ENCODE measurements at places on chromosomes 11 and 22. TPM values are rescaled to one million over a fixed set of nuclear protein-coding genes. Genes with fewer than 3 reads are reported as not detected.

GRCh38 chr11:82034527-82034926 lies 699.1 kb downstream of the FAM181B start:
- DNase-seq = no peak

GRCh38 chr11:49208006-49208721 lies at the start of gene FOLH1:
FOLH1 (minus strand) TSS chr11:49208602; CDS start chr11:49208409, 193 bp downstream.
- DNase-seq = no peak

GRCh38 chr22:45878051-45878781 lies 98.7 kb downstream of the WNT7B start:
- peak; percentile 2 for DNase-seq

- DNase-seq = no peak
Observed at GRCh38 chr22:50206599-50206998, 5.8 kb downstream of the SELENOO start.

DNA sequence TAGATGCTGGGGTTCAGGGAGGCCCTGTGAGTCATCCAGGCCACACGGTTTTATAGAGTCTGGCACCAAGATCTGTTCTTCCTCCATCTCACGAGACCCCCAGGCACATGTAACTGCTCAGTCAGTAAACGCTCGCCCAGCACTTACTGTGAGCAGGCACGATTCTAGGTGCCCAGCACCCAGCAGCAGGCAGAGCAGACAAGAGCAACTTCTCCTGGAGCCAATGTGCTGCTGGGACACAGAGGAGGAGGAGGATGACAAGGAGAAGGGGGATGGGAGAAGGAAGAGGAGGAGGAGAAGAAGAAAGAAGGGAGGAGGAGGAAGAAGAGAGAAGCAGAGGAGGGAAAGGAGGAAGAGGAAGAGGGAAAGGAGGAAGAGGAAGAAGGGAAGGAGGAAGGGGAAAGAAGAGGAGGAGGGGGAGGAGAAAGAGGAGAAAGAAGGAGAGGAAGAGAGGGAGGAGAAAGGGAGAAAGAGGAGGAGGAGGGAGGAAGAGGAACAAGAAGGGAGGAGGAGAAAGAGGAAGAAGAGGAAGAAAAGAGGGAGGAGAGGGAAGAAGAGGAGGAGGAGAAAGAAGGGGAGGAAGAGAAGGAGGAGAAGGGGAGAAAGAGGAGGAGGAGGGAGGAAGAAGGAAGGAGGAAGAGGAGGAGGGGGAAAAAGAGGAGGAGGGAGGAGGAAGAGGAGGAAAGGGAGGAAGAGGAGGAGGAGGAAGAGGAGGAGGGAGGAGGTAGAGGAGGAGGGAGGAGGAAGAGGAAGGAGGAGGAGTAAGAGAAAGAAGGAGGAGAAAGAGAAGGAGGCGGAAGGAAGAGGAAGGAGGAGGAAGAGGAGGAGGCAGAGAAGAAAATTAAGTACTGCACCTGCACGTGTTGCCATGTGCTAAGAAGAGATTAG lies 77.6 kb upstream of the RTL6 start:
- DNase-seq = no peak

GRCh38 chr11:118635237-118635591 lies 27.8 kb downstream of the PHLDB1 start:
- no peak for DNase-seq

DNA sequence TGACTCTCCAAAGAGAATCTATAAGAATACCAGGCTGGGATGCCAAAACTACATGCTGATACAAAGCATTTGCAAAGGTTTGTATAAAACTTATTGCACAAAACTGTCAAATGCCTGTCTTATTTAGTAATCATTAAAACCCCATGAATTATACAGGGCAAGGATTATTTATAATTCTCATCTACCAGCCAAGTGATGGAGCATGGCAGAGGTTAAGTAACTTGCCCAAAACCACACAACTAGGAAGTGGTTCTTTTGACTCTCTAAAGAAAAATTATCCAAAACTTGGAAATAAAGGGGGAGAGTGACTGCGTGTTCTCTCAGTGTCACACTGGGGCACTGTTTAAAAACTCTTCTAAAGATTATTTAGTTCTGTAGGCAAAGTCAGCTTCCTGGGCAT lies 17.4 kb upstream of the CLMP start:
- DNase-seq = no peak

- peak; percentile 64 for DNase-seq
Observed at GRCh38 chr11:73980001-73980961, 2.4 kb downstream of the UCP2 start.

DNA sequence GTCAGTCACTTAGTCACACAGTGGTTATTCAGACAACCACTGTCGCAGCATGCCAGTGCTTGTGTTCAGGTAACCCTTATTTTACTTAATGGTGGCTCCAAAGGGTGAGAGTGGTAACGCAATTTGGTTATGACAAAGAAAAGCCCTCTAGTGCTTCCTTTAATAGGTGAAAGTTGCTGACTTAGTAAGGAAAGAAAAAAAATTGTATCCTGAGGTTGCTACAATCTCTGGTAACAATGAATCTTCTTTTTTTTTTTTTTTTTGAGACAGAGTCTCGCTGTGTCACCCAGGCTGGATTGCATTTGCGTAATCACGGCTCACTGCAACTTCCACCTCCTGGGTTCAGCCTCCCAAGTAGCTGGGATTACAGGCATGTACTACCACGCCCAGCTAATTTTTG lies 64.5 kb downstream of the C11orf91 start:
- no peak for DNase-seq

GRCh38 chr11:62322524-62322923 lies 14.7 kb upstream of the ASRGL1 start:
- no peak for DNase-seq

- DNase-seq = no peak
Observed at GRCh38 chr11:41458154-41458553, 1.3 kb downstream of the LRRC4C start.

GRCh38 chr11:111840143-111840542 lies 31.2 kb downstream of the ALG9 start:
- no peak for DNase-seq

TMEM191C gene
- 0.53 TPM for total RNA-seq

NELL1 gene
- not detected for total RNA-seq

HOATZ gene
- not detected for total RNA-seq

RAPSN gene
- 0.46 TPM for total RNA-seq

WNT11 gene
- total RNA-seq = 0.26 TPM

SLC25A18 gene
- not detected for total RNA-seq

OR51I1 gene
- total RNA-seq = not detected
